ENCODE measurements at places on chromosomes 3 and 15. TPM values are rescaled to one million over a fixed set of nuclear protein-coding genes. Genes with fewer than 3 reads are reported as not detected.

GRCh38 chr3:170256597-170256996 is 34.4 kb downstream of the PRKCI start:
- DNase-seq = no peak

DNA sequence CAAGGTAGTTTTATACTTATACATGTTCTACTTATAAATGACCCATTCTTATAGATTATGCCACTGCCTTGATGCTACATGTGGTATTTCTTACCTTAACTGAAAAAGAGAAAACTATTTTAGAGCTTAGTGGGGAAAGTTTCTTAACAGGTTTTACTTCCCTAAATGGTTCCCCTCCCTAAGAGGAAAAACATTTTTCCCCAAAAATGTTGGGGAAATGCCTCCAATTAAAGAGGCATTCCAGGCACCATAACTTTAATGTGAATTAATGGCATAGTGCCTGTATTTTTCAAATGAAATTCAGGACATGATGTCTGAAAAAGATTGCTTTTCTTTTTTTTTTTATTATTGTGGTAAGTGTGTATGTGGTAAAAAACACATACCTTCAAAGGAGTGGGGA is 22.6 kb downstream of the GOLM2 start:
- DNase-seq = no peak

Gene CD200R1
- 8.8 TPM for total RNA-seq

- no peak for DNase-seq
Measured at GRCh38 chr3:145869958-145870357, 291.0 kb downstream of the PLOD2 start.

Gene GOLGA8T
- total RNA-seq = not detected

GRCh38 chr3:112774293-112774926 is 72.3 kb downstream of the CD200R1L start:
- DNase-seq = no peak

GRCh38 chr3:143001034-143001368 is 369 bp upstream of the U2SURP start:
- DNase-seq = no peak

GRCh38 chr3:166405896-166406295 is 568.7 kb upstream of the BCHE start:
- DNase-seq = no peak

DNA sequence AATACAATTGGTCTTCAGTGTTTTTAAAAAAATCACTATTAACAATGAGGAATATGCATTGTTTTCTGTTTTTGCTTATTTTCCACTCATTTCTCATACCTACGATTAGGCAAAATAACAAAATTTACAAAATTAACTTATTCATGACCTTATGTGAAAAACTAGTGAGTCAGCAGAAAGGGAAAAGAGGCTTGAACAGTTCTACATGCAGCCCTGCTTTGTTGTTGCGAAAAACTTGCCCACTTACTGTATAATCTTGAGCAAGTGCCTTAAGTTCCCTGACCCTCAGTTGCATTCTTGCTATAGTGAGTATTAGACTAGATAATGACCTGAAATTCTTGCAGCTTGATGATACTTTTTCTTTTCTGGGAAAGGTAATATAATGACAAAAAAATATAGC is 551.1 kb upstream of the BCHE start:
- DNase-seq = no peak

DNA sequence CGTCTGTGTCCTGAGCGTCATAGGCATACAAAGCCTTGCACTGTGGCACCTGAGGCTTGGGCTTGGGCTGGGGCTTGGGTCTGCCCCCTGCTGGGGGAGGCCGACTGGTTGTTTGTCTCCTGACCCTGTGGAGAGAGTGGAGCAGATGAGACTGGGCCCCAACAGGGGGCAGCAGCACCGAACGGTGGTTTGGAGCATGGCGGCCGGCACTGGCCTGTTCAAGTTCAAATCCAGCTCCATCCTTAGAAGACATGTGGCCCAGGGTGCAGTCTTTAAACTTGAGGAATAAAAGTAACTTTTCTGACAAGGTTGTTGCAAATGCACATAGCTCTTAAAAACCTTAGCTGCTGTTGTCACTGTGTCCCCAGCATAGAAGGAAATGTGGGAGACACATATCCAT is 33.3 kb downstream of the CCNB2 start:
- DNase-seq = peak; percentile 27

Gene CKMT1B
- total RNA-seq = not detected

Gene MAP2K1
- 49.3 TPM for total RNA-seq

DNA sequence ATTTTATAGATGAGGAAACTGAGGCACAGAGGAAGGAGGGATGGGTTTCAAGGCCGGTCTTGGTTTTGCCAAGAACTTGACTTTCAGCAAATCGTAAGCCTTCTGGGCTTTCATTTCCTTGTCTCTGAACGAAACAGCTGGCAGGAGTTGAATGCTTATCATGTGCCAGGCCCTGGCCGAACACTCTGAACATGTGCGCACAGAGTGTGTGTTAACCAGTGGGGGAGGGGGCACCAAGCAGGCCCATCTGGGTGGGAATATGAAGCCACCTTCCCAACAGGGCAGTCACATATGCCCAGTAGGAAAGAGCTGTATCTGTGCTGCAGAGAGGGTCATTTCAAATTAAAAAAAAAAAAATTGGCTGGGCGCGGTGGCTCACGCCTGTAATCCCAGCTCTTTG is 29.3 kb downstream of the ZNF710 start:
- no peak for DNase-seq

Gene TM4SF4
- total RNA-seq = not detected

DNA sequence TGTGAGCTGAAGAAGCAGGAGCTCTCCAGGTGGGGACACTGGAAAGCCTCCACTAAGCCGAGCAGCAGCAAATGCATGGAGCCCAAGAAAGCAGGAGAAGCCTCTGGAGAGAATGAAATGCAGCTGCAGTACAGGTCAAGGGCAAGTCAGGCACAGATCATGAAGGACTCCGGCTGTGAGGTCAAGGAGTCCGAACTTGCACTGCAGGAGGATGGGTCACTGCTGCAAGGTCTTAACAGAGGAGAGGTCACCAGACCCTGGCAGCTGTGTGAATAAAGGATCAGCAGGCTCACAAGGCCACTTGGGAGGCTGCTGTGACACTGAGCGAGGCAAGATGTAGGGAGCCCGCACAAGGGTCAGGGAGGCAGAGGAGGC is 24.7 kb upstream of the SLC41A3 start:
- DNase-seq = no peak

- no peak for DNase-seq
Measured at GRCh38 chr3:66962664-66963063, 35.4 kb upstream of the KBTBD8 start.

Gene ISL2
- not detected for total RNA-seq

Gene FMN1
- 0.21 TPM for total RNA-seq

DNA sequence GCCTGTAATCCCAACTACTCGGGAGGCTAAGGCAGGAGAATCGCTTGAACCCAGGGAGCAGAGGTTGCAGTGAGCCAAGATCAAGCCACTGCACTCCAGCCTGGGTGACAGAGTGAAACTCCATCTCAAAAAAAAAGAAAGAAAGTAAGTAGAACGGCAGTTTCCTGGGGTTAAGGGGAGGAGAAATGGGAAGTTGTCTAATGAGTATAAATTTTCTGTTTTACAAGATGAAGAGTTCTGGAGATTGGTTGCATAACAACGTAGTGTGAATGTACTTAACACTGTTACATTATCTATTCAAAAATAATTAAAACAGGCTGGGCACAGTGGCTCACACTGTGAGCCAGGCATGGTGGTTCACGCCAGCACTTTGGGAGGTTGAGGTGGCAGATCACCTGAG is 45.4 kb downstream of the GRK7 start:
- no peak for DNase-seq

Gene GP9
- total RNA-seq = not detected

DNA sequence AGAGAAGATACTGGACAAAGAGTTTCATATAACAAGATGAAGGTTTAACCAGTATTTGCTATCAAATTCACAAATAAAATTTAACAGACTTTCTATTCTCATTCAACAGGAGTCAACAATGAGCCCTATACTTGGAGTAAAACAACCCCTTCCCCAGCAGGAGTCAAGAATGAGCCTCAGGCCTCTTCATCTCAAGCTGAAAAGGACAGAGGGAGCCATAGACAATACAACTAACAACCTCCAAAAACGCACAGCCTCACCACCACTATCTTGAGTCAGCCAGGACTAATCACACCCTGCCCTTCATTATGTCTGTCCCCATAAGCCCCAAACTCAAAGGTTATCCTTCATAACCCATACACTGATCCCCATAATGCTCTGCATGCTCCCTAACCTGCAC is 36.4 kb downstream of the ETFA start:
- DNase-seq = no peak

GRCh38 chr3:190495354-190495753 is 18.5 kb upstream of the IL1RAP start:
- no peak for DNase-seq

DNA sequence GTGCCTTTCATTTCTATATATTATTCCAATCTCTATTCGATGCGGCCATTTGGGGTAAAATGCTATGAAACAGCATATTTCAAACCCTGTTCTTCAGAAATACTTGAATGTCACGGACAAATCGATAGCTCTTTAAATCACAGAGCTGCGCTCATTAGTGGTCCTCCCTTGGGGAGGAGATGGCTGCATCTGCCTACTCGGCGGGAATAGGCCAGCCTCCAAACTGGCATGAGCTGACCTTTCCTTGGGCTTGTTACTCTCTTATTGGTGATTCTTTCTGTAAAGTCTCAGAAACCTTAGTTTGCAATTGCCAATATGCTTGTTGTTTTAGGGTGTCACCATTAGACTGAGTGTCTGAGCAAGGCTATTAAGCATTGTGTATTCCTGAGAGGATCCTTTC is 120.9 kb downstream of the BDH1 start:
- no peak for DNase-seq

DNA sequence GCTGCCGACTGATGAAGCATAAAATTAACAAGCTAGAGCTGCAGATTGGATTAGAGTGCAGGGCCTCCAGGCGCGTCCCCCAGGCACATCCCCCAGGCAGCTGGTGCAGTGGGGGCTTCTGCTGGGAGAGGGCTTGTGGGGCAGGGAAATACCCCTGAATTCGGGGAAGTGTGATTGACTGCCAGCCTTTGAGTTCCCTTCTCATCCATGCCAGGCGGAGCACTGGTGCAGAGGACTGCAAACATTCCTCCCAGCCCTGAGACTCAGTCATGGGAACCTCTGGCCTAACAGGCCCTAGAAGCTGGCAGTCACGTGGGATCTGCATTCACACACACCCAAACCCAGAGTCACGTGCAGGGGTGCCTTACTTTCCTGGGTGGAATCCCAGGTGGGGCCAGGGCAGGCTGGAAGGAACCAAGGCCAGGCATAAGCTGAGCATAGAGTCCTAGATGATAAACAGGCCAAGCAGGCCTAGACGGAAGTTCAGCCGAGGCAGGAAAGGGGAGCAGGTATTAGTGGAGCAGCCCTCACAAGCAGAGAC is 46.2 kb upstream of the SEC22A start:
- no peak for DNase-seq

Gene NMNAT3
- total RNA-seq = 8.8 TPM

GRCh38 chr15:88909956-88910831 is 3.0 kb downstream of the MFGE8 start:
- DNase-seq = no peak

Gene STRIT1
- total RNA-seq = not detected

Gene FBXL22
- total RNA-seq = 2.1 TPM

Gene ASB7
- 20.5 TPM for total RNA-seq

- DNase-seq = no peak
Measured at GRCh38 chr15:51714911-51715310, 22.5 kb downstream of the LYSMD2 start.

Gene P2RY12
- total RNA-seq = not detected

DNA sequence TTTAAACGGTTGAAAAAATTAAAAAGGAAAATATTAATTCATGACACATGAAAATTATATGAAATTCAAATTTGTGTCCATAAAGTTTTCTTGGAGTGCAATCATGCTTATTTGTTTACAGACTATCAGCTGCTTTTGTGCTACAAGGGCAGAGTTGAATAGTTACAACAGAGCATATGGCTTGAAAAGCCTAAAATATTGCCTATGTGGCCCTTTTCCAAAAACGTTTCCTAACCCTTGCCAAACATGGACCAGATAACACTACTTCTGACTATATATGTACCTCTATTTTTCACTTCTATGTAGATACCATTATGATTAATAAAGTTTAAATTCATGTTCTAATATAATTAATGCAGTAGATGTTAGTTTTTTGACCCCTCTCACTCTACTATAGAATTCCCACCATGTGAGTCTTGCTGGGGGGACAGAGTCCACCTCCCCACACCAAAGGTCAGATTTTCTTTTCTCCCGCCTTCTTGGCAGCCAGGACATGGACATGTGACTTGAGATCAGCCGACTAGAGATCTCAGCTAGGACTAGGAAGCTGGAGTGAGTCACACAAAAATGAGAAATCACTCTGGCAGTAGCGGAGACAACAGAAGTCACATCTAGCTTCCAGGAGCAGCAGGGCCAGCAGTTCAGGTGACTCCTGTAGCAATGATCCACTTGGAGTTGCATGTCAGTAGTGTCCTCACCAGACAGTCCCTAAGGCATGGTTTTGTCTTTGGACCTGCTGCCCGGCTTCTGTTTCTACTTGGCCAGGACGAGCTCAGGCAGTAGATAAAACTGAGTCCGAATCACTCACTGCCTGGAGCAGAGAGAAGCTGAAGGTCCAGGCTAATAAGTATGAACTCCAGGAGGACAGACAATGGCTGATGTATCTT is 22.4 kb downstream of the CIAO2A start:
- no peak for DNase-seq

DNA sequence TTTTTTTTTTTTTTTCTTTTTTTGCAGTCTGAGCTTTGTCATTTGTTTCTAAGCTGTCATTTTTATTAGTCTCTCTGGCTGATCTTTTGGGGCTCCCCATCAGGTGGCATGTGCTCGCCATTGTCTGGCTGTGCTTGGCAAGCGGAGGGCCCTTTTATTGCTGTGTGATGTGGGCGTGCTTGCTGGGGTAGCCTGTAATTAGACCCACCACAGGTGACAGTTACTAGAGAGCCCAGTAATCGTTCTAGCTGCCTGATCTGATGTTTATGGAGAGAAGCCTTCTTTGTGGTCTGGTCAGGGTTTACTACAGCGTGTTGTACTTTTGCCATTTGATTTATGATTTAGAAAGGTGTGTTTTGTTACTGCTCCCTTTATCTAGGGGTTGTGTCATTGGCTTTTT is 179.9 kb downstream of the MCTP2 start:
- no peak for DNase-seq

Gene PLA2G4B
- 40.1 TPM for total RNA-seq

- no peak for DNase-seq
Measured at GRCh38 chr3:69193749-69194148, 71.4 kb upstream of the LMOD3 start.

- no peak for DNase-seq
Measured at GRCh38 chr3:159619341-159619885, 369.2 kb upstream of the IL12A start.

Gene CYP11A1
- total RNA-seq = not detected

GRCh38 chr15:62977952-62978811 is 64.4 kb upstream of the TPM1 start:
- no peak for DNase-seq

- no peak for DNase-seq
Measured at GRCh38 chr3:11932636-11933035, 71.6 kb upstream of the SYN2 start.
